ENCODE measurements at places on chromosomes 2 and 18.

- DNase-seq = no peak
These were observed 105.0 kb upstream of the ZFP36L2 start for GRCh38 chr2:43331422-43331821.

DNA sequence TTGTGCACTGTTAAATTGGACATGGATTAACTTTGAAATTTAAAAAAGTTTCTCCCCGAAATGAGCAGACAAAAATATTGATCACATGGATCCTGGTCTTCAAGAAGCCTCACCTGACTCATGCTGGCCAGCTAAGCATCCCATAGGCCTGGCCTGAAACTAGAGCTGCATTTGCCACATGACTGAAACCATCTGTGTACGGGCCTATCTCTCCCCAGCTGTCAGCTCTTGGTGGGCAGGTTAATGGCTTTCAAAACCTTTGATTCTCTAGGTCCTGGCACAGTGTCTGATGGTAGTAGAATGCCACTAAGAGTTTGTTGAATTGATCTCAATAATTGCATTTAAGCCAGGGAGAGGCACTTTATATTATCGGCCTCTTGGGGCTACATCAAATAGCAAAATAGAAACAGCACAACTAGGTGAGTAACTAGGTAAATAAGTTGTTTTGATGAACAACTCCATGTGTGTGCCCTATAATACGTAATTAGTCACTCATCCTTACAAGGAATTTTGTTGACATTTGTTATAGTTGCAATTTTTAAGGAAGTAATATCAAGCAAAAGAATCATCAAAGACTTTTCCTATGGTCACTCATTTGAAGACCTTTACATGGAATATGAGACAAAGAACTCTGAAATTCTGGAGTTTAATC lies 251.1 kb downstream of the SP3 start:
- no peak for DNase-seq

DNA sequence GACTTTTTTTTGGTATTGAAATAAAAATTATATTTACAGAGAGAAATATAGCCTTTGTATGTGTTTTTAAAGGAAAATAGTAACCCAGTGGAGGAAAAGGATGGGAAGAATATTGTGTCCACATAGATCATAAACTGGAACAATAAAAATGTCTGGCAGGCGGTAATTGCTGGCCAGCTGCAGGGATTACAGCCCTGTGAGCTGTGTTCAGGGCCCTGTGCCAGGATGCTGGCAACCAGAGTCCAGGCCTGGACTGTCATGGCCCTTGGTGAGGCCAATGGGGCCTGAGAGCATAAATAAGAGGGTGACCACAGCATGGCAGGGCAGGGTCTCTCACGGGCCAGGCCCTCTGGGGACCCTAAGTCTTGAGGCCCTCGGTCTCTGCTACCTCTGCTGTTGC lies 171.2 kb downstream of the ACOXL start:
- DNase-seq = no peak

DNA sequence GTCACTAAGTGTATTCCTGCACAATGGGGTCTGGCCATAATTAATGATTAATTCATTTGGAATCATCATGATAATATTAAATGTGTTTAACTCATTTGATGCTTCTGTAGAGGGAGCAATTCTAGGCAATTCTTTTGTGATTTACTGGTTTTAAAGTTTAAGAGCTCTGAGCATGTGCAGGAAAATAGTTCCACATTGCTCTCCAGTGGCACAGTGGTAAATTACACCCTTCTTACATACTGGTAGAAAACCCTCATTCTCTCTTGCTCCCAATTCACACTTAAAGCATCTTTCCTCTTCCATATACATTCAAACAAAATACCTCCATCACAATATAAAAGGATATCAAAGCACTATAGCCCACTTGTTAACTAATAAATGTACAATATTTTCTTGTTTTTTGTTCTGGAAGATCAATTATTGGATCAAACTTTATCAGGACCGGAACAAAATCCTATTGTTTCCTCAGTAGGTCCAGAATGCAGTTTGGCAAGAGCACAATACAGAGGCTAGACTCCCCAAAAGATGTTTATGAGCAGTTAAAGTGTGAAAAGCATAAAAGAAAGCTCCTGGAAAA lies 844.3 kb downstream of the MBD2 start:
- no peak for DNase-seq

- no peak for DNase-seq
These were observed 165.3 kb upstream of the TWIST2 start for GRCh38 chr2:238682536-238682935.

DNA sequence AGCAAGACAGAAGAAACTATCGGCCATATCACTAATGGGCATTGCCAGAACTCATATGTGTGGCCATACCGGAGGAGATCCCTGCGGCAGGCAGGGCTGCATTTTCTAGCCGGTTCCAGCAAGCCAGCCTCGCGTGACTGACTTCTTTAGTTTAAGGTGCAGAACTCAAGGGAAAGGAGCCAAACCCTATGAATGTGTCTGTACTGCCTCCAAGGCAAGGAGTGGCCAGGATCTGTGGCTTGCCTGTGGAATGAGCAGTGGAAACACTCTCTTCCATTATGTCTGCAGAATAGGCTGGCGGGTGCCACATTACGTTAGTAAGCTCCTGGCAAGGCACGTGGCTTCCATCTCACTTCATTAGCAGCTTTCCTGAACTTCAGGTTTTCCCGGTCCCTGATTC lies 137.6 kb downstream of the ATL2 start:
- DNase-seq = no peak

DNA sequence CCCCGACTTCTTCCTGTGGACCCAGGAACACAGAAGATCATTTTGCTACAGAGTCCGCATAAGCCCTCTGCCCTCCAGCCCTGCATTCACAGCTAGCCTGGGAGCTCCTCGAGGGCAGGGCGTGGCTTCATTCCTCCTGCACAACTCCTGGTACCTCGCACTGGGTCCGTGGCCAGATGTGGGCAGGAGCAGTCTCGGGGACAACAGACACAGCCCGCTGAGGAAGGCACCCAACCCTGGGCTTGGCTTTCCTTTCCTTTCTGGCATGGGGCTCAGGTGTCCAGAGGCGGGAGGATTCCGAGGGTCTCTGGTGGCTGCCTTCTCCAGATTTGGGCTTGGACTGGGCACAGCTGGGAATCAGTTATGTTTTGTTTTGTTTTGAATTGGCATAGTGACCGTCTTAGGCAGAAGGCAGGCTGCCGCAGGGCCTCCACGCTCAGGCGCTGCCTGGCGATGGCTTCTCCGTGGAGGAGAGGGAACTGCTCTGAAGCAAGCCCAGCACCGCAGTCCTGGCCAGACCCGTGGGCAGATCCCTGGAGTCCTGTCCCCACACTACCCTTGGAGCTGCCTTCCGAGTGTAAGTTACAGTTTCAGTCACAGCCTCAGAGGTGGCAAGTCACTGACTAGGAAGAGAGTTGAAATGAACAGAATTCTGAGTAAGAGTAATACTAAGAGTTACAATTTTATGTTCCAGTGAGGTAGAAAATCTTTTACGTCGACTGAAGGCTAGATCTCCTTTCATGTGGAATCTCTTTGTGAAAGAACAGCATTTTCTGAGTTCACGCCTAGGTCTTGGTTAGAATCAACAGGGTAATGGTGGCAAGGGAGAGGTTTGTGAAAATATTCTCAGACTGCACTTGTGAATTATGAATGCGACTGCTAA lies 47.9 kb downstream of the LDLRAD4 start:
- no peak for DNase-seq

GRCh38 chr2:102033750-102034682 lies 42.3 kb downstream of the IL1R2 start:
- no peak for DNase-seq

GRCh38 chr2:176147210-176147799 lies 4.0 kb upstream of the HOXD4 start:
- no peak for DNase-seq

GRCh38 chr2:176178038-176178756 lies 10.3 kb upstream of the HOXD1 start:
- no peak for DNase-seq

DNA sequence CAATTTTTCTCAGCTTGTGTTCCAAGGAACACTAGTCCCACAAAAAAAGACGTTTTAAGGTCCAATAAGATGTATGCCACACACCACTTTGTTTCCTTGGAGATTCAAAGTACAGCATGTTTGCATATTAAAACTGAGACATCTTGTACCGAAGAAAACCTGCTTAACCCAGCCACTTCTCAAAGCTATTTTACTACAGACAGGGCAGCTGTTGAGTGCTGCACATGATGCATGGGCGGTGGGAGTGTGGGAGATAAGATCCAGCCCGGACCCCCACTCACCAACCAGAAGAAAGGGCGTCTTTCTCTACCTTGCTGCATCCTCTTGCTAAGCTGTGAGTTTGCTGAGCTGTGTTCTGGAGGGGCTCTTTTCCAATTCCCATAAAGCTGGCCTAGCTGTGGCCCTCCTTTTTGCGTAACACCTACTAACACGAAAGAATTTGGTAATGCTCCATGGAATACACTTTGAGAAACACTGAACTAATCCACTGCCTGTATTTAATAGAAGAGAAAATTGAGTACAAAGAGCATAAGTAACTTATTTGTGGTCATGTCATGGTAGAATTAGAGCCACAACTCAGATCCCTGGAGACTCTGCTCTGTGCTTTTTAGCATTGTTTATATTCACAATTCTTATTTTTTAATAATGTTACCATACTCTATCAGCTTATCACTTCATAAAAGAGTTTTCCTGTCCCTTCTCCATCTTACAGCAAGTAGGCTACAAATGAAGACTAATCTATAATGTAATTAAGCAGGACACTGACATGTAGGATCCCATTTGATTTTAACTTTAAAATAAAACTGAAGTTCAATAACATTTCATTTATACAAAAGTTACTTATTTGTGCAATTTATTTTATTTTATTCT lies 90.0 kb downstream of the PLEKHM3 start:
- DNase-seq = no peak

DNA sequence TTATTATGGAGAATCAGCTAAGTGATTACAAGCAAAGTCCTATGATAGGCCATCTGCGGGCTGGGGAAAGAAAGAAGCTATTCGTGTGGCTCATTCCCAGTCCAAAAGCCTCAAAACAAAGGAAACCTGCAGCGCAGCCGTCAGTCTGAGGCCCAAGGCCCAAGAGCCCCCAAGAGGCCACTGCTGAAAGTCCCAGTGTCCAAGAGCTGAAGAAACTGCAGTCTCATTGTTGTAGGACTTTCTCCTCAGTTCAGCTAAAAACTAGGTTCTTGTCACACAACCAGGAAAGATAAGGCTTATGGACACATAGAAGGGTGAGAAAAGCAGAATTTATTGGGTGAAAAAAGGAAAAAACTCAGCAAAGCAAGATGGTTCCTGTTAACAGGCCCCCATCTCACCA lies 143.2 kb downstream of the RHBDD1 start:
- DNase-seq = no peak

DNA sequence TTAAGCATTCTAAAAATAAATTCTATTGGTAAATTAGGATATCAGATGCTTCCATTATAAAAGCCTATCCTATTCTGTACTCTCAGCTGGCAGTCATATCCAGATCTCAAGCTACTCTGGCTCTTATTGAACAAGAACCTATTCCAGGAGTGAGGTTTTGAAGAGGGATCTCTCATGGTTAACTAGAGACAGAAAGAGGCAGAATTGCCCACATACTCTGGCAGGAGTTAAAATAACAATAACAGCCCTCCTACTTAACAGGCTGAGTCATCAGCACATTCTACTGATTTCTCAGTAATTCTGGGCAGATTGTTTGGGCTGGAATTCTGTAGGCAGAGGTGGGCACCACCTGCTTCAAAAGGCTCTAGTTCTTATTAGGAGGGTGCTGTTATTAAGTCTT lies 142.0 kb upstream of the UNC80 start:
- DNase-seq = no peak

DNA sequence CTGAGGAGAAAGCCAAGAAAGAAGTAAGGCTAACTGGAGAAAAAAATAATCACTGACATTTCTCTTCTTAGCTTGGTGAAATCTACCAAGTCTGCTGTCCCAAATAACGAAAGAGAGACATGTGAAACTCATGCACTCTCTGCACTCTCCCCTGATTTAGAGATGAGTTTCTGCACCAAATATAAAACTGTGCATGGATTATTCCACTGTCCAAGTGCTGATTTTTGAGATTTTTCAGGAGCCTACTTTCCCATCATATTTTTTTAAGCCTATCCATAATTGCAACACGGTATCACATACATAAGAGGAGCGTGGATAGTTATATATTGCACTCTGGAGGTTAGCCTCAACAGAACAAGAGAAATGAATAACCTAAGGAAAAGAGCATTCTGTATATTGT lies 10.0 kb upstream of the RIT2 start:
- no peak for DNase-seq

- no peak for DNase-seq
These were observed 87.7 kb upstream of the LYPD1 start for GRCh38 chr2:132757676-132758075.

GRCh38 chr2:230327418-230328154 lies 593 bp downstream of the SP140L start:
- no peak for DNase-seq

GRCh38 chr2:132496555-132496954 lies 80.0 kb downstream of the GPR39 start:
- no peak for DNase-seq

DNA sequence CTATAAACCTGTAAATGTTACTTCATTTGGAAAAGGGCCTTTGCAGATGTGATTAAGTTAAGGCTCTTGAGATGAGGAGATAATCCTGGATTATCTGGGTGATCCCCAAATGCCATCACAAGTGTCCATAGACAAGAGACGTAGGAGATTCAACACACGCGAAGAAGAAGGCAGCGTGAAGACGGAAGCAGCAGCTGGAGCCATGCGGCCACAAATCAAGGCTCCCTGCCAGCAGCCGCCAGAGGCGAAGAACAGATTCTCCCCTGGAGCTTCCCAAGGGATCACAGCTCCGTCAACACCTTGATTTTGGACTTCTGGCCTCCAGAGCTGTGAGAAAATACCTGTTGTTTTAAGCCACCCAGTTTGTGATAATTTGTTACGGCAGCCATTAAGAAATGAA lies 11.0 kb upstream of the VAPA start:
- no peak for DNase-seq

DNA sequence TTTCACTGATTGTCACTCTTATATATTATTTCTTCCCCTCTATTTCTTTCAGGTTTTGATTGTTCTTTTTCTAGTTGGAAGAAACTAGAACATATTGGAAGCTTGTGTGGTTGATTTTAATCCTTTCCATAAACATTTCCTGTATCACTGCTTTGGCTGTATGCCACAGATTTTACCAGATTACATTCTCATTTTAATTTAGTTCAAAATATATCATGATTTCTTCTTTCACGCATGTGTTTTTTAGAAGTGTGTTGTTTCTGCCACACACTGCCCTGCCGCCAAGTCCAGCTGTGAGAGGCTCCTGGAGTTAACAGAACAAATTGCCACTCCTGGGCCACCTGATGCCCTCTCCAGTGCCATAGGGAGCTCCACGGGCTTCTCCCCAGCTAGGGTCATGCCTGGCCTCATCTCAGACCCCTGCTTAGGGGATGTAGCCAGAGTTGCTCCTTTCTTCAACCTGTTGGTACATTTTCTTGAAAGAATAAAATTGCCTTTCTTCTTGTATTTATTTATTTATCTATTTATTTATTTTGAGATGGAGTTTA lies 206.2 kb upstream of the COPS8 start:
- no peak for DNase-seq

DNA sequence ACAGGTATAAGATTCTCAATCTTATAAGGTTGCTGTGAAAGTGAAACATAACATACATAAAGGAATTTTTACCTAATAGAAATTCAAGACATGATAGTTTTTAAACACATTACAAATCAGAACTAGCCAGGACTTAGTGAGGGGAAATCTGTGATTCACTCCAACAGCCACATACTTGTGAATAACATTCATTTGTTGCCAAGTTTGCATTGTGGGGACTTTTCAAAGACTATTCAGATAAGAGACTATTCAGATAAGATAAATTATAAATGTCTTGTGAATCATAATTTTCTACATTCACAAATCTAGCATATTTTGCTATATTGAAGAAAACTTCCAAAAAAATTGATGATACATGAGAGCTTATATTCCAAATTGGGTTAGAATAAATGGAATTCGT lies 345.3 kb upstream of the CDH20 start:
- DNase-seq = no peak

Data from HTR-8/SVneo (cell line).